H7 (cell line): ENCODE measurements at places on chromosomes 12 and 14.

DNA sequence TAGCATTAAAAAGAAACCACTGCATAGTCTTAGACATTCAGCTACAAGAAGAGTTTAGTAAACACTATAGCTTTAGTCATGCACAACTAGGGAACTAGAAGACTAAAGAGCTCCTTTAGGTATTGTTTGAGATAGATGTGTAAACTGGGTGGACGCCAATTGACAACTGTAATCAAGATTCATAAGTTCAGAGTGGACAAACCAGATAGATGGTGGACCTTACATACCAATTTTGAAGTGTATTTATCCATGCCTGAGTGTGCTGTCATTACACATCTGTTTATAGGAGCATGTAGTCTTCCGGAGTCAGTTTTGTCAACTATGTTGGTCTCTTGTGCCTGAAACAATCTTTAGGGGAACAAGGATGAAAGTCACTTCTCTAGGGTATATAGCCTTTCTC is 96.6 kb downstream of the LMO3 start:
- no peak for DNase-seq

DNA sequence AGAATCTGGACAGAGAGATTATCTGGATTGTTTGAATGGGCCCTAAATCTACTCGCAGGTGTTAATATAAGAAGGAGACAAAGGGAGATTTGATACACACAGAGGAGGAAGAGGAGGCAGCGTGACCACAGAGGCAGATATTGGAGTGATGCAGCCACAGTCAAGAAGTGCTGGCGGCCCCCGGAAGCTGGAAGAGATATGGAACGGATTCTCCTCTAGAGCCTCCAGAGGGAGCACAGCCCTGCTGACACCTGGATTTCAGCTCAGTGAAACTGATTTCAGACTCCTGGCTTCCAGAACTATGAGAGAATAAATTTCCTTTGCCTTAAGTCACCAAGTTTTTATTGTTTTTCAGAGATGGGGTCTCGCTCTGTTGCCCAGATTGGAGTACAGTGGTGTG is 9.2 kb upstream of the TC2N start:
- DNase-seq = no peak

DNA sequence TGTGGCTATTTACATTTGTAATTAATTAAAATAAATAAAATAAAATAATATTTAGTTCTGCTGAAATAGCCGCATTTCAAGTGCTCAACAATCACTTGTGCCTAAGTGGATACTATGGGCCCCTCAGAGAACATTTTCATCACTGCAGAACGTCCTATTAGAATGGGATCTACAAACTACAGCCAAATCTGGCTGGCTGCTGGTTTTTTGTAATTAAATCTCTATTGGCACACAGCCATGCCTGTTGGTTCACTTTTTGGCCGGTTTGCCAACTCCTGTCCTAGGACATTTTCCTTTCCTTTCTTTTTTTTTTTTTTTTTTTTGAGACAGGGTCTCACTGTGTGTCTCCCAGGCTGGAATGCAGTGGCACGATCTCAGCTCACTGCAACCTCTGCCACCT is 9.8 kb downstream of the CCDC63 start:
- no peak for DNase-seq

- peak; percentile 92 for DNase-seq
Observed at GRCh38 chr14:69191340-69192111, at the start of gene EXD2. Gene EXD2, plus strand, starts transcription at chr14:69191498. Its CDS starts 17,973 bp downstream, at chr14:69209471.

- no peak for DNase-seq
Observed at GRCh38 chr12:100720016-100720654, 74.4 kb upstream of the ANO4 start.

- DNase-seq = no peak
Observed at GRCh38 chr14:68140076-68140741, 320.6 kb downstream of the RAD51B start.

DNA sequence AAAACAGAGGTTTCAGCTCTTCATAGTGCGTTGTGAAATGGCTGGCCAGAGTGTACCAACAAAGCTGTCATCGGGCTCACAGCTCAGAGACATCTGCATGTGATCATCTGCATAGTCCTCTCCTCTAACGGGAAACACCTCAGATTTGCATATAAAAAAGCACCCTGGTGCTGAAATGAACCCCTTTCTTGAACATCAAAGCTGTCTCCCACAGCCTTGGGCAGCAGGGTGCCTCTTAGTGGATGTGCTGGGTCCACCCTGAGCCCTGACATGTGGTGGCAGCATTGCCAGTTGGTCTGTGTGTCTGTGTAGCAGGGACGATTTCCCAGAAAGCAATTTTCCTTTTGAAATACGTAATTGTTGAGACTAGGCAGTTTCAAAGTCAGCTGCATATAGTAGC is 14.3 kb upstream of the PAPLN start:
- peak; percentile 42 for DNase-seq

DNA sequence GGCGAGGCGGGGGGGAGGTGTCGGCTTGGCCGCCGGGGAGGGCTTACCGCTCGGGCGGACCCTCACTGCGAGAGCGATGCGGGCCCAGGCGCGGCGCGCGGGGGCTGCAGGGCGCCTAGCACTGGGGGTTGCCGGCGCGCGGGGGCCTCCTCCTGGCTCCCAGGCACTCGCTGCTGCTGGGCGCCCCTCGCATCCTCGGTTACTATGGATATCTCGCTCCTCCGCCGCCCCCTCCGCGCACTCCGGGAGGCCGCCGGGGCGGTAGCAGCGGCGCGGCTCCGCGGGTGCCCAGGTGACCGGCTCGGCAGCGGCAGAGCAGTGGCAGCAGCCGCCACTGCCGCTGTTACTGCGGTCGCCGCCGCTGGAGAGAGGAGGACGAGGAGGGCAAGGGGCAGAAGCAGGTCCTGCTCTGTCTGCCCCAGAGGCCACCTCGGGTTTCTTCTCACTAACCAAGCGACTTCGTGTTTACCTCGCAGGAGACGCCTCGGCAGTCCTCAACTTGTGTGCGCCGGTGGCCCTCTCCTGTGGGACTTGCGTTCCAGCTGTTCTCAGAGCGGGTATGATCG is 250.1 kb downstream of the APAF1 start:
- peak; percentile 82 for DNase-seq

- DNase-seq = no peak
Observed at GRCh38 chr12:111437816-111438454, 32.2 kb downstream of the SH2B3 start.

GRCh38 chr12:27627123-27627852 is 69.0 kb upstream of the REP15 start:
- no peak for DNase-seq

DNA sequence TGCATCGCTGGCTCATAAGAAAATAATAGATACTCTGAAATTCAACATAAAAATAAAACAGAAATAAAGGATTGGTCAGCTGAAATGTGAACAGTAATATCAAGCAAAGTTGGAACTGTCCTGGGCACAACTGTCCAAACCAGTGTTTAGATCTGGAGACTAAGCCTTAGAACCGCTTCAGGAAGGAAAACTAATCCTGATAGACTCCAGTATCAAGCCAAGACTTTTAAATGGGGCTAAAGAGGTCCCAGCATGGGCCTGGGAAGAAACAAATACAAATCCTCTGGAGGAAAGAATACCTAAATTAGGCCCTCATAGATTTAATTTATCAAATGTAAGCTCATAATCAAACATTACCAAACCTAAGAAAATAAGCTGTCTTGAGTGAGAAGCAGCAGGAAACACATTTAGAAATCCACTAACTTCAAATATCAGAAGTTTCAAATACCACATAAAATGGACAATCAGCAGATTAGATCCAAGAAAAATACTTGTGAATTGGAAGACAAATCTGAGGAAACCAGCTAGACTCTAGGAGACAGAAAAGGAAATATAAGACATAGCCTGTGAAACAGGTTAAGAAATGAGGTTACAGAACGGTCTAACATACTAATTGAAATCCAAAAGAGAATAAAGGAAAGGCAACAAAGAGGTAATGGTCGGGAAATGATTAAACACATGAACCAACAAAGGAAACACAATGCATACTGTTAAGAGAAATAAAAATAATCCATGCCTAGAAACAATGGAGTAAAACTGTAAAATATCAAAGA is 27.6 kb downstream of the SCAF11 start:
- no peak for DNase-seq

DNA sequence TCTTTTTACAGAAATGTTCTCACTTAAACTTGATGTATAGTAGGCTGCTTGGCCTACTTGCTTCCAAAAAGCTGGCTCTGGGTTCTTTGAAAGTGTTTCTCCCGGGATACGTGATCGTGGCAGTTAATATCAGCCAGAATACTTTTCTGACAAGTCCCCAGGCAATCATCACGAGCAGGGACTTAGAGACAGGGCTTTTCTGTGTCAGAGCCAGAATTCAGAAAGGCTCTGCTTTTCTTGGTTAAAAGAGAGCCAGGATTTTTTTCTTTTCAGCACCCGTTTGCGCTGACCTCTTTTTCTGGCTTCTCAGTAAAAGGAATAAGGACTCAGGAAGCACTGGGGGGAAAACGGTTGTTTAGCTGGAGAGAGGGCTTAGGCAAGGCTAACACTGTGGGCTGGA is 57.8 kb upstream of the ARHGAP5 start:
- no peak for DNase-seq

- DNase-seq = peak; percentile 95
Observed at GRCh38 chr12:131132118-131132892, 178.6 kb downstream of the ADGRD1 start.

DNA sequence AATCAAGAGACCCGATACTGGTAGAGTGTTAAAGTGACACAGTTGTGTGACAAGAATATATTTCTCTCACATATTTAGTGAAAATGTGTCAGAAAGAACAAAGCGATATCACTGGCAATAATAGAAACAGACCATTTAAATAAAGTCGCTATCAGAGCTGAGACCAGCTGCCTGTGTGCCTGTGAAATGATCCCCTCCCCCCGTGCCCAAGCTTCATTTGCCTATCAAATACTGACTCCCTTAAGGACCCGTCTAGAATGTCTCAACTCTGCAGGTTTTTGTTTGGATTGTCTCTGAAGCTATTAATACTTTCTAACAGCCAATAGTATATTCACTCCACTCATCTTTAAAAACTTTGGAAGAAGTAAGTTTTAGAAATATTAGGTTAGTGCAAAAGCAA is 98.9 kb downstream of the EGLN3 start:
- DNase-seq = no peak

GRCh38 chr14:69288011-69288771 is 28.2 kb downstream of the GALNT16 start:
- DNase-seq = peak; percentile 53

- DNase-seq = no peak
Observed at GRCh38 chr12:98821866-98822265, 176.8 kb downstream of the APAF1 start.

DNA sequence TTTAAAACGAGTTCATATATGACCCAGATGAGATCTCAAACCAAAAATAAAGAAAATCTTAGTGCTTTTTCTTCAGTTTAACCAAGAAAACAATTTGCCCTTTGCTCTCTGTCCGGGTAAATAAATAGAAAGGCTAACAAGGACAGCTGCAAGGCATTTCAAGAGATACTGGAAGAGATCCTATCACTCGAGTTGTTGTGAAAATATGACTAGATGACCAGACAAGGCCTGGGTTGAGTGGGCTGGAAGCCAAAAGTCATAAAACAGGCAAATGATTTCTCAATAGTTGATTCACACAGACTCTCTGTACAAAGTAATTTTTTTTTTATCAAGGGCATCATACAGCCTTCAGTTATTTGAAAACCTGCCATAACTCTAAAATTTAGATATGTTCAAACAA is 55.9 kb upstream of the AVPR1A start:
- DNase-seq = no peak

DNA sequence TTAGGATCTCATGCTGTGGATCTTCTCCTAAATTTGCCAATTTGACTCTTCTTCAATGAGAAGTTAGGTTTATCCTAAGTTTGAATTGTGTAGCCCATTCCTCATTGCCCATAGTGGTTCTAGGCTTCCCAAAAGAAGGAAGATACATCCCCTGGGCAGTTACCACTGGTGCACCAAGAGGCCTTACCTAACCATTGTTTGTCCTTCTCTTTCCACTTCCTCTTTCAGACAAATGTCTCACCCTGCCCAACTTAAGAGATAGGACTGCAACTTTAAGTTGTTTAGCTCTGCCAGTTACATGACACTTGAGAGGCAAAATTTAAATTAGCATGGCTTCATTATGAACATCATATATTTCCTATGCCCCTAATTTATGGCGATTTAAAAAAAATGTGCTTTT is 9.4 kb upstream of the KCNH3 start:
- no peak for DNase-seq

DNA sequence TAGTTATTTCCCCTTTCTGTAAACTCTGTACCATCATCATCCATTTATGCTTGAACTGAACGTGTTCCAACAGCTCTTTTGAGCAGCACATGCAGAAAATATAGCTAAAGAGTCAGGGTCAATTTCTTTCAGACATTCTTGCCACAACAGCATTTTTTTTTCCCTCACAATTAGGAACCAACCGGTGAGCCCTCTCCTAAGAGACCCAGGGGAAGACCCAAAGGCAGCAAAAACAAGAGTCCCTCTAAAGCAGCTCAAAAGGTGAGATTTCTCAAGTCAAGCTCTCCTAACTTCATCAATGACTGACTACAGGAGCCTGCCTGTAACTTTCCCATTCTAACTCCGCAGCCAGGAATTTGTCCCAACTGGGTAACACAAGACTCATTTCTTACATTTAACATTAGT is 3.5 kb downstream of the HMGA2 start:
- peak; percentile 46 for DNase-seq

- DNase-seq = no peak
Observed at GRCh38 chr14:104367866-104368750, 211.5 kb upstream of the C14orf180 start.

DNA sequence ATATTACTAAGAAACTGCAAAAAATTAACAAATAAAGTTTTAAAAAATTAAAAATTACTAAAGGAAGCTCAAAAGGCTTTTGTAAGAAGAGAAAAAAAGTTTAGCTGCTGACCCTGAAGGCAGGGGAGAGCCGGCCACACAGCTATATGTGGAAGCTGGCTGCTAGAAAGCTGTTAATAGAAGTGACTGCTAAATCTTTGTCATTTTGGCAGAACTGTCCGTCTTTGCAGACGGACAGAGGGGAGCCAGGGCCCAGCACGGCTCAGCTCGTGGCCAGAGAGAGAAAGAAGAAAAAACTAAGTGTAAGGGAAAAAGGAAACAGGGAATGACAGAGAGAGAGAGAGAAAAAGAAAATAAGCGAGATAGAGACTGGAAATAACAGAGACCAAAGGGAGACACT is 27.9 kb downstream of the PRMT8 start:
- DNase-seq = no peak

DNA sequence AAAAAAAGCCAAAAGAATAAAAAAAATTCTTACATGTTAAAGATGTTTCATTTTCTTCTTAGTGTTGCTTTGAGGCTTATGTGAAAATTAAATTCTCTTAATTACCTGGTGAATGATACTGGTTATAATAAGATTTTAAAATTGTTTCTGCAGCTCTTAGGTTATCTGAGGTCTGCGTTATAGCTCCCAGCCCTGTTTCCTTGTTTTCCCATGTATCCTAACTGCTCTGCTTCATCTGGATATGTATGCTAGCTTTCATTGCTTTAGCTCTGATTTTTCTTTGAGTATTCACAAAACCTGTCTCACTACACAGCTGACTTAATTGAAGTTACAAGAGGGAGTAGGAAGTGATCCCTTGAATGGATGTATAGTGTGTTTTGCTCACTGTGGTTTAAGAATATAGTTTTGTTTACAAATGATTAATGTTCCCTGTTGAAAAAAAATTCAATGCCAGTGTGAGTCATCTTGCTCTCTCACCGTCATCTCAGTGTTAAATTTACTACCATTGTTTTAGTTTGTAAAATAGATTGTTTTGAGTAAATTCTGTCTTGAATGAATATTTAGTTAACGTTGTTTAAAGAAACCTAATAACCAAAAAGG is 26.8 kb downstream of the CPSF6 start:
- no peak for DNase-seq
